Activated T-helper 2 cell treated with anti-CD3 and anti-CD28 coated beads, Interferon-gamma antibody, Interleukin-2, Interleukin-4, amounts not matched to agents 10 μg/mL and 5 μg/mL and 100 μg/mL, durations not matched to agents 14 hours and 24 hours and 36 hours (primary cell): ENCODE measurements at places on chromosomes 3 and 15. TPM values are rescaled to one million over a fixed set of nuclear protein-coding genes. Genes with fewer than 3 reads are reported as not detected.

TM4SF18 gene
- total RNA-seq = not detected in 2 replicates

TM2D3 gene
- 40.4 and 42.6 TPM in 2 replicates for total RNA-seq

PHLDB2 gene
- total RNA-seq = 0.80 and 0.94 TPM in 2 replicates

TMC3 gene
- not detected in 2 replicates for total RNA-seq

GOLGA6L4 gene
- 1.8 and 2.1 TPM in 2 replicates for total RNA-seq

LRTM1 gene
- not detected in 2 replicates for total RNA-seq

FBN1 gene
- 0.80 and 1.2 TPM in 2 replicates for total RNA-seq

DZIP1L gene
- total RNA-seq = 0.16 TPM in 1 of 2 replicates, not detected in the other

EIF5A2 gene
- 9.8 and 10.8 TPM in 2 replicates for total RNA-seq

FSTL1 gene
- total RNA-seq = 0.14 and 0.16 TPM in 2 replicates

EXD1 gene
- total RNA-seq = not detected in 2 replicates

PRICKLE2 gene
- total RNA-seq = not detected in 2 replicates

AQP9 gene
- total RNA-seq = 0.89 and 0.94 TPM in 2 replicates

ABHD10 gene
- total RNA-seq = 46.3 and 46.9 TPM in 2 replicates

REC114 gene
- total RNA-seq = not detected in 2 replicates

ANKRD34C gene
- total RNA-seq = not detected in 2 replicates

STRA6 gene
- total RNA-seq = not detected in 2 replicates

A4GNT gene
- not detected in 2 replicates for total RNA-seq

SLC25A36 gene
- total RNA-seq = 69.5 and 71.8 TPM in 2 replicates

DAZL gene
- total RNA-seq = not detected in 2 replicates

ST3GAL6 gene
- total RNA-seq = 0.05 and 0.44 TPM in 2 replicates

THAP10 gene
- total RNA-seq = 0.37 TPM in 1 of 2 replicates, not detected in the other

RABL3 gene
- total RNA-seq = 26.6 and 30.8 TPM in 2 replicates

FAM81A gene
- total RNA-seq = 0.69 and 1.1 TPM in 2 replicates

SEMA3B gene
- total RNA-seq = 0.30 and 0.68 TPM in 2 replicates

PLSCR5 gene
- not detected in 2 replicates for total RNA-seq

OR5K2 gene
- not detected in 2 replicates for total RNA-seq

PXYLP1 gene
- 57.2 and 66.0 TPM in 2 replicates for total RNA-seq

ZNF80 gene
- 0.64 and 0.74 TPM in 2 replicates for total RNA-seq

LAMB2 gene
- total RNA-seq = 0.34 TPM in 1 of 2 replicates, not detected in the other

MYZAP gene
- total RNA-seq = not detected in 2 replicates

CLRN1 gene
- not detected in 2 replicates for total RNA-seq

DIPK2A gene
- 18.0 and 18.2 TPM in 2 replicates for total RNA-seq

SERPINI2 gene
- not detected in 2 replicates for total RNA-seq

KLHDC8B gene
- total RNA-seq = 2.5 and 2.6 TPM in 2 replicates
